Fibroblast of skin of right biceps (primary cell): ENCODE measurements at places on chromosomes 2 and 18.
A peak's percentile ranks its signal among the peaks of the same experiment; 100 is the strongest.

DNA sequence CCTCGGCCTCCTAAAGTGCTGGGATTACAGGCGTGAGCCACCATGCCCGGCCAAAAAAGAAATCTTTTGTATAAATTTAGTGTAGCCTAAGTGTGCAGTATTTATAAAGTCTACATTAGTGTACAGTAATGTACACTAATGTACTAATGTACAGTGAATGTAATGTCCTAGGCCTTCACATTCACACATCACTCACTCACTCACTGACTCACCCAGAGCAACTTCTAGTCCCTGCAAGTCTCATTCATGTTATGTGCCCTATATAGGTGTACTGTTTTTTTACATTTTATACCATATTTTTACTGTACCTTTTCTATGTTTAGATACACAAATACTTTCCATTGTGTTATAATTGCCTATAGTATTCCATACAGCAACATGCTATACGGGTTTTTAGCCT is 254.9 kb downstream of the MYO3B start:
- no peak for DNase-seq

DNA sequence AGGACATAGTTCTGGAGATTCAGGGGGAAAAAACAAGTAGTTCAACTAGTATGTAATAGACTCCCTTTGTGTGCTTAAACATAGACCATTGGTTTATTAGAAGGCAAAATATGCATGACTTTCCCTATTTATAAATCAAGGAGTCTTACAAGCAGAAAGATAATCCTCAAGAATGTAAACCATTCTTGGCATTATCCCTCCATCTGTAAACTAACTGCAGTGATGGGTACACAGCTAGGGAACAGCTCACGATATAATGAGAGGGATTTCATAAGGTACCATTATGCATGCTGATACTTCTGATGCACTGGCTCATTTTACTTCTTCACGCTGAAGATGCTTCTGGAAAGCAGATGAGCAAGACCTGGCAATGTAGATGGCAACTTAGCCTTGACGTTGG is 878 bp downstream of the FBXO15 start:
- DNase-seq, result peak; percentile 66

GRCh38 chr18:13553449-13553848 is 172.9 kb downstream of the FAM210A start:
- DNase-seq, result no peak

DNA sequence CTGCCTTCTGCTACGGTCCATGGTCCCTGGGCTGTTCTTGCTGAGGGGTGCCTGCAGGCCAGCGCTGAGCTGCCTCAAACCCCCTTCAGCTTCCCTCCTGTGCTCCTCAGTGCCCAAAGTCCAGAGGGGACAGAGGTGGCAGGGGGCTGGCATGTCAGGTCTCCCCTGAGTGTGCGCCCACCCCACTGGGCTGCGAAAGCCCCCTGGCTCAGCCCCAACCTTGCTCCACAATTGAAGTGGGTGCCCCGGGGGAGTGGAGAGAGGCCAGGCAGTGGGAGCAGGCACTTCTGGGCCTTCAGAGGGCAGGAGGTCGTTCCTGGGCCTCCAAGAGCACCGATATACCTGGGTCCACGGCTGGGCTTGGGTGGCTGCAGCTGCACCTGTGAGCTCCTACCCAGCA is 548.7 kb upstream of the FAM98A start:
- no peak for DNase-seq
